ENCODE measurements at places on chromosomes 13 and 19.
A peak's percentile ranks its signal among the peaks of the same experiment; 100 is the strongest.

DNA sequence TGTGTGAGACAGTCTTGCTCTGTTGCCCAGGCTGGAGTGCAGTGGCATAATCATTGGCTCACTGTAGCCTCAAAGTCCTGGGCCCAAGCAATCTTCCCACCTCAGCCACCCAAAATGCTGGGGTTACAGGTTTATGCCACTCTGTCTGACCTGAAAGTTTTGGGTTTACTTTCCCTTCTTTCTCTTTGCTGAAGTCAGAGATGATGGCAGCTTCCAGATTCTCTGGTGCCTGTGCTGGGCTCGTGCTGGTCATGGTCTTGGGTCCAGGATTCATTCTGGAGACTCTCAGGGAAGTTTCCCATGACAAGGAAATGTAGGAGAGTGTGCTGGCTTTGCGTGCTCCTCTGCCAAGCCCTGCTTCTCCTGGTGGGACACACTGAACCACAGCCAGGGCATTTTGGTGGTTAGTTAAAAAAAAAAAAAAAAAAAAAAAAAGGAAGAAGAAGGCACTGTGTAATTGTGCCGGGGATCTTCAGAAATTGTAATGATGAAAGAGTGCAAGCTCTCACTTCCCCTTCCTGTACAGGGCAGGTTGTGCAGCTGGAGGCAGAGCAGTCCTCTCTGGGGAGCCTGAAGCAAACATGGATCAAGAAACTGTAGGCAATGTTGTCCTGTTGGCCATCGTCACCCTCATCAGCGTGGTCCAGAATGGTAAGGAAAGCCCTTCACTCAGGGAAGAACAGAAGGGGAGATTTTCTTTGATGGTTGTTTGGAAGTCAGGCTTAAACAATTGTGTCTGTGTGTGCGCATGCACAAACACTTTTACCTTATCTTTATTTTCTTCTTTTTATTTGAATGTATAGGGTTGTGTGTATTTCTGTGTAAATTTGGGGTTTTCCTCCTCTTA, at the start of gene ALOX5AP:
Gene ALOX5AP, plus strand, starts transcription at position 519 of the 847 bp plus-strand sequence. Its CDS starts 63 bp downstream, at position 582.
- peak; percentile 21 for ATAC-seq

DNA sequence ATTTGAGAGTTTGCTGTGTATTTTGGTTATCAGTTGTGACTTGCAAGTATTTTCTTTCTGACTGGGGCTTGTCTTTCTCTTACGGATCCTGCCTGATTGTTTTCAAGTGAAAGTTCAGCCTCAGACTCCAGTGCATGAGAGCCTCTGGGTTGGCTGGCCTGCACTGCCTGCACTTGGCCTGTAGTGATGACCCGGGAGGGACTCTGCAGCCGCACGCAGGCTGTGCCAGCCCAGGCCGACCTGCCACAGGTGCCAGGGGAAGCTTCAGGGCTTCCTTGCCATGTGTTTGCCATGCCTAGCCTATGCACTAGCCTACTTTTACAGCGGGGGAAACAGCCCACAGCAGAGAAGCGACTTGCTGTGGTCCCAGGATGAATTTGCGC, 77.0 kb downstream of the KDM4B start:
- no peak for ATAC-seq

- no peak for ATAC-seq
Measured at GRCh38 chr19:46211201-46211881, 18.2 kb upstream of the IGFL1 start.

DNA sequence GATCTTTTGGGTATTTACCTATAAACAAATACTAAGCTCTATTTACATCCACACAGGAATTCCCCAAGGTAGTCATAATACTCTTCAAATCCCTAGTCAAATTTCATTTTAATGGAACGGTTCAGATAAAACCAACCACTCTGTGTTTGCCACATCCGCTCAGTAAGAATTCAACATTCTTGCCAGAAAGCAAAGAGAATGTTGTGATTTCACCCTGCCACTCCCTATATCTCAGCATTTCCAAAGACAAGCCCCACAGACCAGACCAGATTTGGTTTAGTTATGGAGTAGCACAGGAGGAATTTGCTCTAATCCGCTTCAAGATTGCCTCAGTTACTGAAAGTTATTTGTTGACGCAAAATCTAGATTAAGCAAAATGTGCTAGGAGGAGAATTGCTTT, 105.6 kb upstream of the SERP2 start:
- no peak for ATAC-seq

DNA sequence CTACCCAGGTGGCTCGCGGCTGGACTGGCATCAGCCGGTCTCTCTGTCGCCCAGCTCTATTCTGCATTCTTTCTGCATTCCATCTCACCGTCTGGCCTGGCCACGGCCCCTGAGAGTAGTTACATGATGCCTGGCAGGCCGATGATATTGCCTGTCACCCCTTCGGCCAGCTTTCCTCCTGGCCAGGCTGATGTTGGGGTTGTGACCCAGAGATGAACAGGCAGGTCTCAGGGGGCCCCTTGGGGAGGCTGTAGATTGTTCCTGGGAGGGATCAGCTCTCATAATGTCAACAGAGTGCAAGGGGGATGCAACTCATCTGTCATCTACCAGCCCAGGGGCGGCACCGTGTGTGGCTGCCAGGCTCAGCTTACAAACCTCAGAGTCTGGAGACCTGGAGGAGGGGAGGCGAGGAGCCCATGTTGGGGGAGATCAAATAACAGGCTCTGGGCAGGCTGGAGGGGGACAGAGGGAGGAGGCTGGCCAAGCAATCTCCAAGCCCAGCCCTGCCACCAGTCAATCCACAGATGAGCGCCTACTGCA, 13.6 kb upstream of the FBXO17 start:
- ATAC-seq: no peak

DNA sequence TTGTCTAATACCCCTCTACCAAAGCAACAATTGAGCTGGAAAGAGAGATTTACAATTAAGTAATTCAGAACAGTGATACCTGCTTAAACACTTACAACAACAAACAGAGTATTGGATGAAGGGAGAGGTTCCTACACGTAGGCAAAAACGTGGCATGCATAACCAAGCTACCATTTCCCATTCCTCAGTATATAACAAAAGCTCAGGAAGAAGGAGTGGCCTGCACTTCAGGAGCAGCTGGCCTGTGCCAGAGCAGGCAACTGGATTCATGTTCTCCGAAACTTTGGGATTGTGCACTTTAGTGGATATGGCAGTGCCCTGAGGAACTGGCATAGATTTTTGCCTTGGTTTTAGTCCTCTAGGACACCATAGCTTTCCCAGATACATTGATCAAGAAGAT, 630.2 kb upstream of the PCDH9 start:
- ATAC-seq: no peak

GRCh38 chr19:41174297-41174928, 18.6 kb upstream of the CYP2S1 start:
- no peak for ATAC-seq

GRCh38 chr13:20090349-20090748, 70.5 kb downstream of the GJA3 start:
- no peak for ATAC-seq

- ATAC-seq: no peak
Measured at GRCh38 chr19:42683917-42684513, 56.3 kb downstream of the PSG3 start.

GRCh38 chr13:70339738-70340137, 231.5 kb upstream of the KLHL1 start:
- no peak for ATAC-seq

- ATAC-seq: no peak
Measured at GRCh38 chr13:111924678-111925075, 142.3 kb upstream of the SOX1 start.

GRCh38 chr13:82291852-82292251, 1590.4 kb downstream of the SLITRK1 start:
- ATAC-seq: no peak

DNA sequence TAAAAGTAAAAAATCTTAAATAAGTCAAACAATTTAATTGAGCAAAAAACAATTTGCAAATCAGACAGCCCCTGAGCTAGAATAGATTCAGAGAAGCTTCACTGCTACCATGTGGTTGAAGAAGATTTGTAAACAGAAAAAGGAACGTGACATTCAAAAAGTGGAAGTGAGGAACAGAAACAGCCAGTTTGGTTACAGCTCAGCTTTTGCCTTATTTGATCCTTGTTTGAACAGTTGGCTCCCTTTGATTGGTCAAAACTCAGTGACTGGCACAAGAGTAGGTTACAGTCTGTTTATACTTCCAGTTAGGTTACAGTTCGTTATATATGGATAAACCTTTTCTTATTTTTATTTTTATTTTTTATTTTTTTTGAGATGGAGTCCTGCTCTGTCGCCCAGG, 5.8 kb downstream of the ZNF221 start:
- no peak for ATAC-seq

GRCh38 chr19:8569066-8569771, 8.0 kb downstream of the MYO1F start:
- ATAC-seq: peak; percentile 87

GRCh38 chr13:111267784-111268183, 52.7 kb upstream of the TEX29 start:
- ATAC-seq: no peak

DNA sequence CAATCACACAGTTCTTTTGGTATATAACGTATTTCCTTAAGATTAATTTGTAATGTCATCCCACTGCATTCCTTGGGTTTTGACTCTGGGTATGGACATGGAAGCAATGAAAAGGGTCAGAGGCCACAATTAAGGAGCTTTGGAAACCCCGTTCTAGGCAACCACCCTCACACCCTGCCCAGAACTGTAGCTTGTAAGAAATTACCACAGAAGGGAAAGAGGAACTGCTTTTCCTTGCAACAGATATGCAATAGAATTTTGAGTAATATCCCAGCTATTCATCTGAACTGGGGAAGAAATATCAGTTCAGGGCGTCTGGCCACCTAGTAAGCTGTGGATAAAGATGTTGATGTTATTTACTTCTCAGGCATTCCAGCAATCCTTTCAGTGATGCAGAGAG, 985 bp upstream of the CLC start:
- ATAC-seq: no peak

GRCh38 chr19:20313894-20314293, 146.9 kb downstream of the ZNF486 start:
- no peak for ATAC-seq

- ATAC-seq: no peak
Measured at GRCh38 chr13:29369060-29369743, 226.3 kb downstream of the SLC7A1 start.

DNA sequence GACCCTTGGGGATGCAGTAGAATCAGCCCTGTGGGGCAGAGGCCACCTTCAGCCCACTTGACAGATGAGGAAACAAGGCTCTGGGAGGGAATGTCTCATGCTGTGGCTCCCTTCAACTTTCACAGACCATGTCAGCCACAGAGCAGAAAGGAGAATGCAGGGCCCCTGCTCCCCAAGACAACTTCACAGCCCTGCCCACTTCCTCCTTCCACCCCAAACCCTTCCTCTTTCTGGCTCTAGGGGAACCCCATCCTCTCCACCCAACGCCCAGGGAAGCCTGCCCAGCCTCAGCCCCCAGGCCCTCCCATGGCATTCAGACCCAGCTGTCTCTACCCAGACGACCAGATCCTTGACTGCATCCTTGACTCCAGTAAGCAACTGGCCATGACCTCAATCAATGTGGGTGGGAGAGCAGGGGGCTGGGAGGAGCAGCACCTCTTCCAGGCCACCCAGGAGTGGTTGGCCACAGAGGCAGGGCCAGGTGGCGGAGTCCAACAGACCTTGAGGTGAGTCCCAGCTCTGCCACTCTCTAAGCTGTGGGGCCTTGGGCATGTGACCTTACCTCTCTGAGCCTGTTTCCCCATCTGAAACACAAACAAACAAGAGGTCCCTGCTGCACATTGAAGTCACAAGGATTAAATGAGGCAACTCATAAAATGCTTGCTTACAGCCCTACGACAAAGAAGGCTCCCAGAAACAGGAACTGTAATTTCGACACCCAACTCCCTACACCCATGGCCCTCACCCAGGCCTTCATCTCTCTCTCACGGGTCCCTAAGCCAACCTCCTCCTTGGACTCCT, 15.8 kb downstream of the DEDD2 start:
- peak; percentile 44 for ATAC-seq

- no peak for ATAC-seq
Measured at GRCh38 chr19:5968431-5969373, 9.2 kb downstream of the RANBP3 start.

- no peak for ATAC-seq
Measured at GRCh38 chr13:20297181-20297580, 65.1 kb upstream of the GJB6 start.

DNA sequence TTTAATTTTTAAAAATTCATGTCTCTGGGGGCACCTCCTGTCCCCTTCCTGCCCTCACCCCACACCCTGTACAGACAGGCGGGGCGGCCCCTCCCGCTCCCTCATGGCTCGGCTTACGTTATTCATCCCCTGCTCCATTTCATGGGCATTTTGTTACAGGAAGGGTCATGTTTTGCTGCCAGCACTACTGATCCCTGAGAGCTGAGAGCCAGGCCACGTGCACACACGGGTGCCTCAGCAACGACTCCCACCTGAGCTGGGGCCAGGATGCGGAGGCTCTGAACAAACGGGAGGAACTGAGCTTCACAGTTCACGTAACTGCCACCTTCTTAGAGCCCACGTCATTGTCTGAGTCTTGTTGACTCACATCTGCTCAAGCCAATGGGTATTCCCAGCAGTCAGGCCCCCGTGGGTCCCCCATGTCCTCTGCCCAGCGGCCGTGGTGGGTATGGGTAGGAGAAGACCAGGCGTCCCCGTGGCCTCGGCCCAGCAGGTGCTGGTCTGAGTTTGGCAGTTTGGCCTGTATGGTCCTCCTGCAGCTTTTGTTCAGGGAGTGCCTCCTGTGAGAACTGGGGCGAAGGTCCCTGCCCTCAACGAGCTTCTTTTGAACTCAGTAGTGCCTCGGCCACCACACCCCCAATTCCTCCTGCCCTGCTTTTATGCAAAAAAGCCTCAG, 16.4 kb upstream of the TMEM255B start:
- no peak for ATAC-seq

DNA sequence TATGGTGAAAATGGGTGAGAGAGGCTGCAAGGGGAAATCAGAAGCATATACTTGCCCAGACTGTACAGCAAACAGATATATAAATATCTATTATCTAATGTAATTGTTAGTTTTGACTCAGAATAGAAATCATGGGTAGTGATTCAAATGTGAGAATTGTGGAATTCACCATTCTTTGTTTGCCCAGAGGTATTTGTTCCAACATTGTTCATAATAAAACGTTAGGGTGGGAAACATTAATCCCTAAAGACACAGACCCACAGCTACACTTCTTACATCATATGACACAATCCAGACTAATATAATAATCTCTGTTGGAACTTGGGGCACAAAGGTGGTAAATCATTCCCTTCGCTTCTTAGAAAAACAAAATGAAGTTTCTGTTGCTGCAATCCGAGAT, 646.5 kb upstream of the SLITRK6 start:
- no peak for ATAC-seq

- ATAC-seq: no peak
Measured at GRCh38 chr19:1261538-1261797, 7.7 kb upstream of the CIRBP start.

- ATAC-seq: no peak
Measured at GRCh38 chr13:73672492-73672891, 461.7 kb downstream of the KLF12 start.

- no peak for ATAC-seq
Measured at GRCh38 chr19:2650515-2650914, 52.0 kb downstream of the GNG7 start.

GRCh38 chr19:4507150-4507452, 11.2 kb downstream of the PLIN4 start:
- ATAC-seq: no peak

Data from activated CD4-positive, CD25-positive, alpha-beta regulatory T cell treated with anti-CD3 and anti-CD28 coated beads, Interleukin-2, amount 50 U/mL, for 24 hours (primary cell).